ENCODE measurements at places on chromosomes 6 and 20.

- DNase-seq, result no peak
Measured at GRCh38 chr6:72246926-72247325, 360.6 kb downstream of the RIMS1 start.

GRCh38 chr6:127816643-127817042 is 84.2 kb downstream of the THEMIS start:
- no peak for DNase-seq

DNA sequence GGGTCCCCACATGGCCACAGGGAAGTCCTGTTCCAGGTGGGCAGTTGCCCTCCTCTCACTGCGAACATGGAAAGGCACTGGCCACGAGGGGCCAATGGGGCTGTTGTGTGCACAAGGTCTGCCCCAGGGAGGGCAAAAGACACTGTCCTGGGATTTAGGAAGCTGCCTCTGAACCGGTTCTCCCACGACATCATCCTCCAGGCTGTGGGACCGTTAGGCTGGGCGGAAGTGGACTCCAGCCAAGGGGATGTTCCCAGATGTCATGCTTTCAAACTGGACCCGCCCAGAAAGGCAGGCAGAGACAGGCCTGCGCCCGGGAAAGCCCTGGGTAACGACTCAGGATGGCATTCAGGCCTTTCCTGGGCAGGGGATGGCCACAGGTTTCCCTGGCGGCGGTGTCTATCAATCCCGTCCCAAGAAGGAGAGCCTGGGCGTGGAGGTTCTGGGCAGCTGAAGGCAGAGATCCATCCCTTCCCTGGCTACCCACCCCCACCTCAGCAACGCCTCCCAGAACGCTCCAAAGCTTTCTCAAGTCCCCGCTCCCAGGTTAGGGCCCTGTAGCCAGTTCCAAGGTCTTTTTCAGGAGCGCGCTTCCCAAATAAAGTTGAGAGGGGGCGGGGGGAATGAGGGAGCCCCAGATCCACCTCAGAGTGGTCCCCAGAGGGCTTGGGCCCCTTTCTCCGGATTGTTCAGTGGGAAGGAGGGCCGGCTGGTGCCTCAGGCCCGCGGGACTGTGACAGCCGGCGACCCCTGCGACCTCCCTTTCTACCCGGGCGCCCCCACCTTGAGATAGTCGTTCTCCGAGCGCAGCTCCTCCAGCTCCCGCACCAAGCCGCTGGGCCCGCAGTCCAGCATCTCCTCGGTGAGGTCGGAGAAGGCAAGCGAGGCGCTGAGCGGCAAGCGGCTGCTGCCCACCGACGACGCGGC is 13.8 kb upstream of the TLDC2 start:
- DNase-seq, result no peak

GRCh38 chr6:122620428-122620827 is 10.2 kb downstream of the PKIB start:
- DNase-seq, result no peak

GRCh38 chr6:132952031-132952867 is 137.9 kb downstream of the RPS12 start:
- no peak for DNase-seq

- DNase-seq, result no peak
Measured at GRCh38 chr20:63855363-63856097, 5.8 kb upstream of the ABHD16B start.

DNA sequence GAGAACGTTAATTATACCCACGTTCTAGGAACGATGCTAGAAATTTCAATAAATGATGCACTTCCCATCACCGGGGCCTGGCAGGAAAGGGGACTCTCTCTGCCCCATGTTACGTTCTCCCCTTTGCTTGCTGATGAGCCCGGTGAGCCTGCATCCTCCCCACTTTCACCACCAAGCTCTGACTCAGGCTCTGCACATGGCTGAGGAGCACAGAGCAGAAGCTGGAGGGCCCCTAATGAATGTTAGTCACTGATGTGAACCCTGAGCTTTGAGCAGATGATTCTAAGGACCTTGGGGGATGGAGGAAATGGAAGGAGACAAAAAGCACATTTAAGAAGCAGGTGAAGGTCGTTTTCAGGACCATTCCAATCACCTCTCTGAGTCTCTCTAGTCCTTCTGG is 468.2 kb upstream of the ARID1B start:
- no peak for DNase-seq

- DNase-seq, result no peak
Measured at GRCh38 chr6:42249279-42249678, 31.6 kb upstream of the MRPS10 start.

DNA sequence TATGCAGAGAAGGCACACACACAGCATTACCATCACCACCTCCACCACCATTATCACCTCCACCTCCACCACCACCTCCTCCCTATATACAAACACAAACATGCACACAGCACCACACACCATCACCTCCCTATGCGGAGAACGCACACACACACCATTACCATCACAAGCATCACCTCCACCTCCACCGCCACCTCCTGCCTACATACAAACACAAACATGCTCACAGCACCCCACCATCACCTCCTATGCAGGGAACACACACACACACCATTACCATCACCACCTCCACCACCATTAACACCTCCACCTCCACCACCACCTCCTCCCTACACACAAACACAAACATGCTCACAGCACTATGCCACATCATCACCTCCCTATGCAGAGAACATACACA is 236.5 kb upstream of the AFDN start:
- DNase-seq, result no peak

GRCh38 chr20:48531505-48531904 is 296.3 kb downstream of the PREX1 start:
- no peak for DNase-seq
